AG04449 (cell line): ENCODE measurements at places on chromosomes 2 and 18.
A peak's percentile ranks its signal among the peaks of the same experiment; 100 is the strongest.

DNA sequence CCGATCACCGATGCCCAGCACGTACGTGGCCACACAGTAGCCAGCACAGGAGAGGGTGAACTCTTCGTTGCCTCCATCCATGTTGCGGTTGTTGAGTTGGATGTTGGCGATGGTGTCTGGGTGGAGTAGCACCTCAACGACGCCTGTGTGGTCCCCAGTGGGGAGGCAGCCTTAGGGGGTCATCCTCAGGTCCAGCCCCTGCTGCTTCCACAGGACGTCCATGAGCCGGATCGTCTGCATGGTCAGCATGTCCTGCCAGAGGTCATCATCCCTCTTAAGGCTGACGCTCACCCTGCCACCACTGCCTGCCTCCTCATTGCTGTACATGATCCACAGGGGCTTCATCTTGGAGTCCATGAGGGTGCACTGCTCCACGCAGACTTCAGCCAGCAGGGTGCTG is 369.3 kb downstream of the CMPK2 start:
- DNase-seq, result no peak

GRCh38 chr18:58316396-58317342 is 272.6 kb downstream of the NEDD4L start:
- no peak for DNase-seq

DNA sequence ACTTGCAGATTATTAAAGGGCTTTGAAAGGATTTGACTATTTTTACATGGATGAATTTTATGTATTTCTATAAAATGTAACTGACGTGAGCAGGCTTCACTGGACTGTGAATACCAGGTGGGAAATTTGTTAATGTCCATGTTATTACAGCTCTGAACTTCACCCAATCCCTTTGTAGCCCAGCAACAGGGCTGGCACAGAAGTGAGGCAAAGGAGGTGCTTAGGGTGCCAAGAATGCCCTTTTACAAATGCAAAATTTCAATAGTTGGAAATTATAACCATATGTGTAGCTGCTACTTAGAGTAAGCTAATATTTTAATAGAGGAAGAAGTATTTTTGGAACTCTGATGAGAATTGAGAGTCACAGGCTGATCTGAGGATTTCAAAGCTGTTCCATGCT is 53.7 kb upstream of the FAM98A start:
- no peak for DNase-seq

GRCh38 chr2:71640489-71640888 is 187.1 kb downstream of the DYSF start:
- no peak for DNase-seq

- no peak for DNase-seq
These were observed 650 bp downstream of the CCBE1 start for GRCh38 chr18:59696311-59697235.

DNA sequence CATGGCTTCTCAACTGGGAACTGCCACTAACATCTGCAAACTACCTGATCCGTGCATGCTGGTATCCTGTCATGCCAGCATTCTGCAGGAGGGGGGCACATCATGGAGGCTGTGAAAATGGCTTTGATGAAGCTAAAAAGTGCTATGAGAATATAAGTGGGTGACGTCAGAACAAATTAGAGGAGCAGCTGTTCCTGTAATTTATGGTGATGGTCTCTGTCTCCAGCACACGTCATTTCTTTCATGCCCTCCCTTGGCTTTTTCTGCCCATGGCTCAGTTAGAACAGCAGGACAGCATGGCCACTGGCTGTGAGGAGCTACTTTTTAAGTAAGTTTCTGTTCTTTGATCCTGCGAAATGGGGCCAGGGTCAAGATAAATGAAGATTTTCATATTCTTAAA is 466.3 kb downstream of the THSD7B start:
- no peak for DNase-seq

DNA sequence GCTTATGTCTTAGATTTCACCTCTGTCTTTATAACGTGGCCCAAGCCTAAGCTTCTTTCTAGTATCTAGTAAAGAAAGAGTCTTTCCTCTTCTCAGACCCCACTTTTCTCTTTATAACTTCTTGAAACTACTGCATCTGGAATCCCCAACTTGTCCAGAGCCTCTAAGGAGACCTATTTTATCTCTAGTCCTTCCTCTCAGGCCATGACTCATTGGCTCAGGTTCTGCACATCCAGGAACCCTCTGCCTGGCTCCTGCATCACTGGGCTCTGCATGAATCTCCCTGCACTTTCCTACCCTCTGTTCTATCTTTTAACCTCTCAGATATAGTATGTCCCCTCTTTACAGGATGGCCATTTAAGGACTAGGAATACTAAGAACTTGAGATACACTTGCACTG is 124.7 kb downstream of the DNAH6 start:
- no peak for DNase-seq

- DNase-seq, result no peak
These were observed 28.2 kb downstream of the UBE2F start for GRCh38 chr2:237995036-237995435.

DNA sequence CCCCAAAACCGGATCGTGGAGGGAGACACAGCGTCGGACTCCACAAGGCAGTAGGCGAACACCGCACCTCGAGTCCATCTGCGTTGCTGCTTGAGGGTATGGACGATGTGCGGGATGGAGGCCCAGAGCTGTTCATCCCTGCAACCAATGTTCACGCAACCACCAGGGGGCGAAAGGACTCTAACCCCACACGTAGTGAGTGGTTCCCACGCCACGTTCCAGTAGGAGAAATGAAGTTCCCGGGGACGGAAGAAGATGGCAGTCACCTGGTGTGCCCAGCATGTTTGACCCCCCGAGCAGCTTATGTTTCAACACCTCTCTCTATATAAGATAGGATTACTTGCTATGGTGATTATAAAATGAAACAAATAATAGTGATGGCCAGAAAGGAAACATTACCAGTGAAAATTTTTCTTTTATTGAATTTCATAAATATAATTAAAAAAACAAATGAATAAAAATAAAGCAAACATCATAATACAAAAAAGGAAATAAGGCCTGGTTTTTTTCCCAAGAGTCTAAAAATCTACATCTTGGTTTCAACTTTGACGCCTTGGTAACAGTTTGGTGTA is 184.3 kb downstream of the SH3BP4 start:
- peak; percentile 9 for DNase-seq

DNA sequence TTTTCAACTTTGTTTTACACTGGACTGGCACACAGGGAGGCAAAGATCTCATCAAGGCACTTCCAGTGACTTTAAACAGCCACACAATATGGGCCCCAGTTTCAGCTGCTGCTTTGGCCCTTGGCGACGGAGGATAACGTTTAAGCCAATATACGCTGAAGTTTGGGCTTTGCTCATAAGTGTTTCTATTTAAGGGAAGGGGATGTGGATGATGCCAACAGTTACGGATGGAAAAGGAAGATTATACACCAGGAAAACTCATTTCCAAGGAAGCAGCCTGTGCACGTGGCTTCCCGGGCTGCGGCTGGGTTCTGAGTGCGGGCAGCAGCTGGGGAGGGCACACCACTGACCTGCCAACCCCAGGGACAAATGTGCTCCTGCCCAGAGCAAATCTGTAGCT is 151.1 kb downstream of the SH3BP4 start:
- no peak for DNase-seq

- no peak for DNase-seq
These were observed 12.9 kb upstream of the SIX3 start for GRCh38 chr2:44928483-44929158.

GRCh38 chr2:117714745-117715417 is 99.6 kb upstream of the DDX18 start:
- no peak for DNase-seq

GRCh38 chr2:58923869-58924268 is 682.7 kb upstream of the FANCL start:
- DNase-seq, result peak; percentile 95

DNA sequence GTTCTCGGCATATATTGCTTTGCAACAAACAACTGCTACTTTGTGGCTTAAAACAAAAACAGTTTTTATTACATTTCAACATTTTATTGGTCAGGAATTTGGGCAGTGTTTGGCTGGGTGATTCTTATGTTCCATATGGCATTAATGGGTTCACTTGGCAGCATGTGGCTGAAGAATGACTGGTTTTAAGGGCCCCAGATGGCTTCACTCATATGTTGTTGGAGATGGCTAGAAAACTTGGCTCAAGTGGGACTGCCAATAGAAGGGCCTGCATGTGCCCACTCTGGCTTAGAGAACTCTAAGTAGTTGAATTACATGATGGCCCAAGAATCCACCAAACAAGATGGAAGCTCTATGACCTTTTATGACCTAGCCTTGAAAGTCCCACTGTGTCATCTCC is 86.1 kb downstream of the FASTKD2 start:
- DNase-seq, result no peak

GRCh38 chr18:45806226-45806625 is 19.2 kb upstream of the SIGLEC15 start:
- no peak for DNase-seq

DNA sequence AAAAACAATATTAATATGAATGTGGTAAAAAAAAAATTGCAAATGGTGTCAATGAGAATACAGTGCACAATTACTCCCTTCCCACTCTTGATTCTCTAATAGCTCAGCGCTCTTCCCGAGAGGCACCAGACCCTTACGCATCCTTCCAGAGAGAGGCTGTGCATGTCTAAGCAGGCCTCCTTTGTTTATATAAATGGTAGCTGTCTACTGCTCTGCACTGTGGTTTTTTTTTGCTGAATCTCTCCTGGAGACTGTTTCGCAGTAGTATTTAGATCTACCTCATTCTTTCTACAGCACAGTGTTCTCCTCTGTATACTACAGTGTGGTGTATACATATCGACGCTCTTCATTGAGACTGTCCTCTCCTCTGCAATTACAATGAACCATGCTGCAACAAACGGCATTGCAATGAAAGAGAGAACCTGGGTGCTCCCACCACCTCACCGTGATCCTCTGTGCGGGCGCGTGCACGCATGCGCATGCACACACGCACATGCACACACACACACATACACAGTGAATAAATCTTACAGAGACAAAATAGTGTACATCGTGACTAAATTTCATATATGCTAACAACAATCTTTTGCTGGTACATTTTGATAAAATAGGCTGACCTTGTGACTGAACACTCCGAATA is 19.4 kb downstream of the SEPTIN10 start:
- DNase-seq, result no peak

DNA sequence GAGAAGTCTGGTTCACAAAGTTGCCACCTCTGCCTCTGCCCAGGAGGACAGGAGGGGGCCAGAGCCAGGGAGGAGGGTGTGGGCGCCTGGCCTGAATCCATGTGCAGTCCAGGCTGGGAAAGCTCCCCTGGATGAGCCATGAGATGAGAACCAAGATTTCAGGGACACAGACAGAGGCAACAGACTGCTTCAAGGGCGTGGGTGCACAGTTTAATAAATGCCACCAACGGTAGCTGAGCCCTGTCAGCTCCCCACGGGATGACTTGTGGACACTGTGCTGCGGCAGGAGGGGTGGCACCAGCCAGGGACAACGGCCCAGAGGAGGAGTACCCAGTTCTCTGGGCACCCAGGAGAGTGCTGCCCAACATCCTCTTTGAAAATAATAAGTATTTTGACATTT is 15.2 kb downstream of the CAPG start:
- no peak for DNase-seq

DNA sequence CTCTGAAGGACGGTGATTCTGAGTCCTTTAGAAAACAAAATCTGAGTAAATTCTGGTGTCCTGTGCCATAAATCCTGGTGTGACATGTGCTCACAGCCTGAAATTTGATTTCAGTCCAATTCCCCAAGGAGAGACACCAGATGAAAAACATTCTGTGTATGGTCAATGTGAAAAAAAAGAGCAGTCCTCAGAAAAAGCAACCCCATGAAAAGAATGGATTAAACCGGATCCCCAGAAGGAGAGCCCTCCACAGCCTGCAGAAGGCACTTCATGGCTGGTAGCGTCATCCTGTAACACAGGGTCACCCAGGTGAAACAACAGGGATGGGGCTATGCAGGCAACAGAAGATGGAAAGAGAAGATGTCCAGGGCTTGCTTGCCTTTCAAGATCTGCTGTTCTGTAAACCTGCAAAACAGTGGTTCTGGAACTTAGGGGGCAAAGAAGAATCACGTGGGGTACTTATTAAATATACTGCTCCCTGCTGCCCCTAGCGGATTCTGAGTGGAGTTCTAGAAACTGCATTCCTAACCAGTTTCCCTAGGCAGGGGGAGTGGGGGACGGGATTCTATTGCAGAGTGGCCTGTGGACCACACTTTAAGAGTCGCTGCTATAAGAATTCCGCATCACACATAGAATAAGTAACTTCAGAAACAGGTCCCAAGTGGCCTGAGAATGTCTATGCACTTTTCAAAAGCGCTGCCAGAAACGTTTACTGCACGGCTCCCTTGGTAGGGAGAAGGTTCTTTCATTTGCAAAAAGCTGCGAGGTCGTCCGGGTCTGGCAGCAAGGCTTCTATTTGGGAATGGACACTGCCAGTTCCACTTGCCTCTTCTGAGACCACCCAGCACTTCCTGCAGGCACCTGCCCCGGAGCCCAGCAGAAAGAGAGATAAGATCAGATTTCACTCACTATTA is 118.9 kb upstream of the ARL5A start:
- no peak for DNase-seq

GRCh38 chr2:24919037-24919505 is 966 bp downstream of the ADCY3 start:
- DNase-seq, result no peak

- DNase-seq, result no peak
These were observed 389.6 kb downstream of the TRIB2 start for GRCh38 chr2:13106302-13106701.

GRCh38 chr2:113229795-113230194 is 48.9 kb downstream of the PAX8 start:
- DNase-seq, result no peak

DNA sequence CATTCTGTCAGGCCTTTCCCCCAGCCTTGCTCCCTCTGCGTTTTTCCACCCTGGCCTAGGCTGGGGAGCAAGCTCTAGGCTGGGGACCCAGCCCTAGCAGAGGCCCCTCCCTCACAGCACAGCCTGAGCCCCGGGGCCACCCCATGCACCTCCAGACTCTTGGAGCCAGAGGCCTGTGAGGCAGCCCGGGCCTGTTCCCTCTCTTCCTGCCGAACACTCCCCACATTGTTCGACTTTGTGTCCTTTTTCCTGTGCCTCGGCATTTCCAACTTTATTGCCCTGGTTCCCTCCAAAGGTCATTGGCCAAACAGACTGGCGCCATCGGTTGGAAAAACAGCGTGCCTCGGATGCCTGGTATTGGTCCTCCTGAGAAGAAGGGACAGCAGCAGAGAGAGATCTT is 79.7 kb downstream of the HS1BP3 start:
- DNase-seq, result no peak

GRCh38 chr2:151837926-151838325 is 9.7 kb upstream of the ARL5A start:
- DNase-seq, result no peak

- no peak for DNase-seq
These were observed 548.1 kb downstream of the ADCYAP1 start for GRCh38 chr18:1452821-1453220.

DNA sequence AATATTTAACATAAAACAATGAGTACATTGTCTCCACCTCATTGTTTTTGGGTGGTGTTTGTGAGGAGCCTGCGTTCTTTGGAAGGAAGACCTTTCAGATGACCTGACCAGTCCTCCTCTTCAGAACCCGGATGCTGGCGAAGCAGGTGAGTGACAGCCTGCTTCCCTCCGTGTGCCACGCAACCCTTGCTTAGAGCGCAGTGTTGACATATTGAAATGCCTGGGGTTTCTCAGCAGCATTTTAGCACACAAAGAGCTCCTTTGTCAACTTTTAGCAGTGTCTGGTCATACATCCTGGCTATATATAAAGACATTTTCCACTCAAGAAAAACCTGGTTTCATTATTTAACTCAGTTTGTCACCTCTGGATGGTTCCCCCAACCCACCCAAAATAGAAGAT is 335.7 kb upstream of the POU3F3 start:
- no peak for DNase-seq
